NCI-H146 (cell line): ENCODE measurements at places on chromosomes 12 and 14.

- DNase-seq, result no peak
Observed at GRCh38 chr12:127421614-127422013, 845.4 kb upstream of the TMEM132C start.

DNA sequence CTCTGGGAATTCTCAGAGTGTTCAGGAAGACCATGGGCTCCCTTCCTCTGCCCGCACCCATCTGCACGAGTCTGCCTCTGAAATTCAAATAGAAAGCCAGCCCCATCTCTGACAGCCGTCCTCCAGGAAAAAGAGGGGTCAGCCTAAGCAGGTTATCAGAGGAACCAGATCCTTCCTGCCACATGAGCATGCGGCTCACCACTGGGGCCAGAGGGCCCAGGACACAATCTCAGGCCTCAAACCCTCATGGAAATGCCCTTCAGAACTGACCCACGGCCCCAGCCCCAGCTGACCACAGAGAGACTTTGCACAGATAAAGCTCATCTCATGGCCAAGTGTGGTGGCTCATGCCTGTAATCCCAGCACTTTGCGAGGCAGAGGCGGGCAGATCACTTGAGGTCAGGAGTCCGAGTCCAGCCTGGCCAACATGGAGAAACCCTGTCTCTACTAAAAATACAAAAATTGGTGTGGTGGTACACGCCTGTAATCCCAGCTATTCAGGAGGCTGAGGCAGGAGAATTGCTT, 23.2 kb downstream of the PXN start:
- DNase-seq, result no peak

- DNase-seq, result no peak
Observed at GRCh38 chr12:118575730-118576129, 199.4 kb downstream of the SUDS3 start.

- DNase-seq, result no peak
Observed at GRCh38 chr14:22926316-22926715, 2.9 kb downstream of the PRMT5 start.

GRCh38 chr14:80776657-80777056, 164.9 kb downstream of the CEP128 start:
- no peak for DNase-seq

GRCh38 chr12:123365025-123365917, 624 bp upstream of the SBNO1 start:
- DNase-seq, result peak; percentile 99

GRCh38 chr12:116210762-116211161, 66.7 kb downstream of the MED13L start:
- no peak for DNase-seq

GRCh38 chr12:31371256-31371620, 45.3 kb upstream of the SINHCAF start:
- DNase-seq, result no peak

GRCh38 chr12:10158406-10158805, 13.5 kb downstream of the OLR1 start:
- no peak for DNase-seq

GRCh38 chr12:57609101-57609780, 2.0 kb upstream of the ARHGEF25 start:
- no peak for DNase-seq
